ENCODE measurements at places on chromosomes 2 and 18.

GRCh38 chr18:30376515-30376914 is 666.0 kb downstream of the DSC3 start:
- no peak for DNase-seq

GRCh38 chr2:201182650-201183364 is at the start of gene CASP10:
Gene CASP10 (plus strand): TSS chr2:201183141. CDS start chr2:201185778, 2,637 bp downstream.
- DNase-seq, result no peak

DNA sequence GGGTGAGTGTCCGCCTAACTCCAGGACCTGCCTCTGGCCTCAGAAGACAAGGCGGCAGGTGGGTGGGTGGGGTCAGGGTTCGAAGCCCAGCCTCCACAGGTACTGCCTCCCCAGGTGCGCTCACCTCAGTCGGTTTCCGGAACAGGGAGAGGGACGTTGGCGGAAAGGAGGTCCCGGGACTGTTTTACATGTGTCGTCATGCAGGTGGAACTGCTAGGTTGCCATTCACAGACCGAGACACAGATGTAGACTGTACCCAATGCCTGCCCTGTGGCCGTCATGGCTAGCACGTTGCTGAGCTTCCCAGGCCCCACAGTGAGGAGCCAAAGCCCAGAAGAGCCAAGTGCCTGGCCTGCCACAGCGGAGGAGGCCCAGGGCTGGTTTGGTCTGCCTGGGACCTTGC is 284.0 kb upstream of the HS6ST1 start:
- DNase-seq, result no peak

- no peak for DNase-seq
Measured at GRCh38 chr2:219133976-219134375, 26.6 kb downstream of the NHEJ1 start.

Measured in left colon (tissue), 2 donors.